Stimulated activated CD8-positive, alpha-beta memory T cell treated with anti-CD3 and anti-CD28 coated beads, Interleukin-4, amount 100 ng/mL, for 1 hour (primary cell): ENCODE measurements at places on chromosomes 16 and 17.

DNA sequence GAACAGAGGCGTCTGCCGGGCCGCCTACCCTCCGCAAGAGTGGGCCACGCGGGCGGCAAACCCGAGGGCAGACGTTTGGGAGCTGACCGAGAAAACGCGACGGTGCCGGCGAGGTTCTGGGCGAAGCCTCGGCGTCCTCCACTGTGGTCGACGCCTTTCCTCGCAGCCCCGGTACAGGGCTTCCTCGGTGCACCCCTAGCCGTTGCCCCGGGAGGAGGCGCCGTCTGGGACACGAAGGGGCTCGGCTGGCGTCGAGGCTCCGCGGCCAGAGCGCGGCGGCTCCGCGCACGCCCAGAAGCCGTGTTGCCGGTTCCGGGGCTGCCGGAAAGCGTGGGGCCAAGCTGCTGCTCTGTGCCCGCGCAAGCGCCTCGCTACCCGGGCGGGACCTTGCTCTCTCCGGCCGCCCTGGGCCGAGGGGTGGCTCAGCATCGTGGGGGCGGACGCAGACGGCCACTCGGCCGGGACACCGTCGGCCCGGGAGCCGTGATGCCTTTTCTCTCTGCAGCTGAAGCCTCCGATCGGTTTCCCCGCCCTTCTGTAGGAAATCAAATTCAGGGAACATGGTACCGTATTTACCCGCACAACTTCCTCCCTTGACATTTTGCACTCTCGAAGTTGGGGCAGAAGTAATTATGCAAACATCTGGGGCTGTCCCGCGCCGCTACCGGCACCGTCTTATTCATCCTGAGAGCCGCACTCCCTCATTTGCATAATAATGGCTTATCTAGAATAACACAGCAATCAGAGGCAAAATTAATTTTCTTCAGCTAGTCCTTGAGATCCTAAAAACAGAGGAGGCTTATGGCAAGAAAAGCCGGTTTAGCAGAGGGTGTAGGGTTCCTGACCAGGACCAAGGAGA lies 7.3 kb upstream of the CBX8 start:
- no peak for DNase-seq

GRCh38 chr17:1746975-1747543 lies 4.4 kb downstream of the SERPINF2 start:
- DNase-seq: no peak

- DNase-seq: no peak
These were observed 565 bp downstream of the DPEP1 start for GRCh38 chr16:89613954-89614459.

- no peak for DNase-seq
These were observed 24.2 kb downstream of the CACNA1G start for GRCh38 chr17:50584749-50585148.

DNA sequence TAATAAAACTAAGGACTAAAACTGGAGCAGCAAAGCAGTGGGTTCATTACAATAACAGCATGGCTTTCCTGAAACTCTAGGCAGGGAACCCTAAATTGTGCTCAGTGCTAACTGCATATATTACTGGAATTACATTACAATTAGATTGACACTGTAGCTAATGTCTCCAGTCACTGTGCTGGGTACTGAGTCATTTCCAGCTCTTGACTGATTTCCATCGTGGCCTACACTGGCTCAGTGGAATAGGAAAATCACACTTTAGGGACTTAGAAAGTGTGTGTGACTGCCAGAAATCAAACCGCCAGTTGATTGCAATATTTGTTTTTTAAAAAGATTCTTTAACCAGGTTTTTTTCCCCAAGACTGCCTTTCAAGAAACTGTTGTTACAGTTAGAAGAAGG lies 1447.4 kb upstream of the GOT2 start:
- no peak for DNase-seq

DNA sequence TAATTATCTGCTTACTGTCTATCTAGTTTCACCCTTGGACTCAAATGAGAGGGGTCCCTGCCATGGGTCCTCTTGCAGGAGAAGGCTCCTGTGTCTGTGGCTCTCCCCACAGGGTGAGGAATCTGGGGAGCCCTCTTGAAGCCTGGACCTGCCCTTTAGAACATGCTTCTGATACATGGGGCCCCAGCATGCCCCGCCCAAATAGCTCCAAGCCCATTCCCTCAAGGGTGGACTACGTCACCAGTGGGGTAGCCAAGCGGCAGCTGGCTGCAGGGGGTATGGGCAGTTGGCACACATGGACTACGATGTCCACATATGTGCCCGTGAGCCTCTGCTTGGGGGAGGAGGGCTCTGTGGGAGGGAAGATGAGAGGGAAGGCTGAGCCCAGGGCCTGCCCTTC lies 39.3 kb downstream of the ARHGAP27 start:
- DNase-seq: no peak

DNA sequence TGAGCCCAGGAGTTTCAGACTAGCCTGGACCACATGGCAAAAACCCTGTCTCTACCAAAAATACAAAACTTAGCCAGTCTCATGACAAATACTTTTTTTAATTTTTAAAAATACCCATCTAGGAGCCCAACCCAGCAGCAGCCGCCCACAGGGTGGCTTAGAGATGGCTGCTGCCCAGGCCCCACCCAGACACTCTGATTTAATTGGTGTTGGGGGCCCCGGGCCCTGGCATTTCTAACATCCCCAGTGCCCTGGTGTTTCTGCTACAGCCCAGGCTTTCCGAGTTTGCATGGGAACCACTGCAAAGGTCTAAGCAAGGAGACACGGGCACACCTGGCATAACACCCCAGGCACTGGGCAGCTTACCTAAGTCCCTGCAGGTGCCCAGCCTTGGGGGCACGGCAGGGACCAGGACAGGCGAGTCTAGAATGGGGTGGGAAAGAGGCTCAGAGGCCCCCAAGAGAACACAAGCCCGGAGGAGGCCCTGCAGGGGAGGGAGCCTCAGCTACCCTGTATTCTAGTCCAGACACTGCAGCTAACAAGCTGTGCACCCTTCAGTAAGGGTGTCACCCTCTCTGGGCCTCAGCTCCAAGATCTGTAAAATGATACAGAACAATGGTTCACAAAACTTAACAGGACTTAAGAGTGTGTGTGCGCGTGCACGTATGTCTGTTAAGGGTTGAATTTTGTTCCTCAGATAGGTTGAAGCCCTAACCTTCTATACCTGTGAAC lies 48.8 kb downstream of the RMI2 start:
- no peak for DNase-seq
